ENCODE measurements at places on chromosomes 2 and 18.

GRCh38 chr2:112793449-112793978, 9.2 kb upstream of the IL1A start:
- DNase-seq: peak; percentile 40

- no peak for DNase-seq
These were observed 45.4 kb upstream of the SMIM21 start for GRCh38 chr18:75472906-75473305.

DNA sequence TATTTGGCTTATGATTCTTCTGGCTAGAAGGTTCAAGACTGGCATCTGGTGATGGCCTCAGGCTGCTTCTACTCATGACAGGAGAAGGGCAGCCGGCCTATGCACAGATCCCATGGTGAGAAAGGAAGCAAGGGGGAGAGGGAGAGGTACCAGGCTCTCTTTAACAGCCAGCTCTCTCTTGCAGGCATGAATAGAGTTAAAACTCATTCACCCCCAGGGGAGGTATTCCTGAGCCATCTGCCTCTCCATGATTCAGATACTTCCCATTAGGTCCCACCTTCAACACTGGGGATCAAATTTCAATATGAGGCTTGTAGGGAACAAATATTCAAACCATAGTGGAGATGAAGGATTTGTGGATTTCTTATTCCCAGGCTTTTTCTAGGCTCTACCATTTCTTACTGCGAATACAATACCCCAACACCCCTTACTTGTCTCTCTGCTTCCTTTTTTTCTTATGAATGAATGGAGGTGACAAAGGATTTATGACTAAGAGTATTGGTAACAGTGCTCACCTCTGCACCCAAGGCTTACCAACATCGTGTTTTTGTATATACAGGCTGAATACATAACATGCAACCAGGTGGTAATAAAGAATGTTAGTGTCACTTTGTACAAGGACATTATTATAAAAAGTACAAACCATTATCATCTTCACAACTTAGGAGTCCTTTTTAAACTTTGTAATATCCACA, 454.6 kb upstream of the TRIB2 start:
- peak; percentile 36 for DNase-seq

- no peak for DNase-seq
These were observed 1.2 kb upstream of the ARID5A start for GRCh38 chr2:96535331-96535730.

DNA sequence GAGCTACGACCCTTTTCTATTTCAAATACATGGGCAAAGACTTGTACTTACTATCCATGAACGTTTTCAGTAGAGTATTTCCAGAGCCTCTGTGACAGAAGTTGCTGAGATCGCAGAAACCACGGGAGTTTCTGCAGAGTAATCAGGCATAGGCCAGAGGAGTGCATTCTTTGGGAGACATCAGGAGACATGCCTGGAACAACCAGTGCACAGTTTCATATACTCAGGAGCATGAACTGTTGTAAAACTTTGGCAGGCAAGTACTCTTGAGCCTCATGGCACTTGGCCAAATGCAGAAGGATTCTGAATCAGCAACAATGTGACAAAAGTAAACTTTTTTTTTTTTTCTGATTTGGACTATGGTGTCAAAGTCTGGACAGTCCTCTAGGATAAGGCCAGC, 307.1 kb downstream of the GRB14 start:
- DNase-seq: peak; percentile 19

DNA sequence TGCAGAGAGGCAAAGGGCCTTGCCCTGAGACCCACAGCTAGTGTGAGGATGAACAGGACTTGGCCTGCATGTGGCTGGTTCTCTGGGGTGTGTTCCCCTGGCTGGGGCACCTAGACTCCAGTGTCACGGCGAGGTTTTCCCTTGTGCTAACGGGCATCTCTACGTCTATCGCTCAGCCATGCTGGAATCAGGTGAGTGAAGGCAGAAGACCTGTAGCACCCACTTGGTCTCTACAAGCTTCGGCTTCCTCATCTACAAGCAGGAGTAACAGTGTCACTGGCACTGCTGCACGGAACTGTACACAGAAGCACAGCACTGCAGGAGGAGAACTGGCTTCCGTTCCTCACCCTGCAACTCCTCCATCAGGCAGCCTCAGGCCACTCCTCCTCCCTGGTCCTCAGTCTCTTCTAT, 30.6 kb downstream of the HS1BP3 start:
- no peak for DNase-seq

- DNase-seq: no peak
These were observed 12.3 kb downstream of the AQP12B start for GRCh38 chr2:240670402-240670801.

DNA sequence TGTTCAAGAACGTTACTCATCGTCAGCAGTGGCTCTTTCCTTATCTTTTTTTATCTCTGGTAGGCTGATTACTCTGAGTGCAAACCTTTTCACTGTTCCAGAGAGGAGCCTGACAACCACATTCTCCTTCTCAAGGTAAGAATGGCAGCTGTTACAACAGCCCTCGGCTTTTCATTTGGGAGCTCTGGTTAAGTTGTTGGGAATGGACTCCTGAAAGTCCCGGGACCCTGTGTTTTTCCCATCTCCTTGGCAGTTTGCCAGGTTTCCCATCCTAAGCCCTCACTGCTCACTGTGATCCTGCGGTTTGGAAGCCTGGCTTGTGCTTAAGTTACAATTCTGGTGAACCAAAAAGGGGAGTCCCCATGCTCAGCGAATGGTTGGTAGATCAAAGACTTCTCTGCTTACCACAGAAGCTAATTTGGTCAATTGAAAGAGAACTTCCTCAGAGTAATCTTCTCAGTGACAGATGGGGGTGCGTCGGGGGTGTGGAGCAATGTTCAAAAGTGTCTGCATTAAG, 122.3 kb downstream of the LYPD6B start:
- DNase-seq: no peak

- DNase-seq: no peak
These were observed 63.9 kb upstream of the CCDC195 start for GRCh38 chr2:224780106-224780505.
